Islet precursor cell (in vitro differentiated cells): ENCODE measurements at places on chromosomes 6 and 20.

GRCh38 chr6:36928547-36928918, 26.0 kb upstream of the PI16 start:
- no peak for DNase-seq

DNA sequence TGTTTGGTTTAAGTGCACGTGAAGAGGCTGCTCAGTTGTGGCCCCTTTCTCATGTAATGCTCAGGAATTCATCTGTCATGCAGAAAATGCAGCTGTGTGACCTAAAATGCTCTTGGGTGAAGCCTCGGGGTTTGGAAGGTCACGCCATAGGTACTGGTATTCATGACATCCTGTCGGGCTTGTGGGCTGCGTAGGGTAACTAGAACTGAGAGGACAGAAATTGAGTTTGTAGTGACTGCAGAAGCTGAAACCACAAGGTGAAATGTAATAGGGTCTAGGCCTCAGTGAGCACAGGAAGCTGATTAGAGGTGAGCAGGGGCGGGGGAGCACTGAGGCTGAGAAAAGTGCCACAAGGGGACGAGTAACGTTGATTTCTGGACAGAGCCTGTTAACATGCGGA, 128.8 kb downstream of the SOBP start:
- DNase-seq, result no peak

DNA sequence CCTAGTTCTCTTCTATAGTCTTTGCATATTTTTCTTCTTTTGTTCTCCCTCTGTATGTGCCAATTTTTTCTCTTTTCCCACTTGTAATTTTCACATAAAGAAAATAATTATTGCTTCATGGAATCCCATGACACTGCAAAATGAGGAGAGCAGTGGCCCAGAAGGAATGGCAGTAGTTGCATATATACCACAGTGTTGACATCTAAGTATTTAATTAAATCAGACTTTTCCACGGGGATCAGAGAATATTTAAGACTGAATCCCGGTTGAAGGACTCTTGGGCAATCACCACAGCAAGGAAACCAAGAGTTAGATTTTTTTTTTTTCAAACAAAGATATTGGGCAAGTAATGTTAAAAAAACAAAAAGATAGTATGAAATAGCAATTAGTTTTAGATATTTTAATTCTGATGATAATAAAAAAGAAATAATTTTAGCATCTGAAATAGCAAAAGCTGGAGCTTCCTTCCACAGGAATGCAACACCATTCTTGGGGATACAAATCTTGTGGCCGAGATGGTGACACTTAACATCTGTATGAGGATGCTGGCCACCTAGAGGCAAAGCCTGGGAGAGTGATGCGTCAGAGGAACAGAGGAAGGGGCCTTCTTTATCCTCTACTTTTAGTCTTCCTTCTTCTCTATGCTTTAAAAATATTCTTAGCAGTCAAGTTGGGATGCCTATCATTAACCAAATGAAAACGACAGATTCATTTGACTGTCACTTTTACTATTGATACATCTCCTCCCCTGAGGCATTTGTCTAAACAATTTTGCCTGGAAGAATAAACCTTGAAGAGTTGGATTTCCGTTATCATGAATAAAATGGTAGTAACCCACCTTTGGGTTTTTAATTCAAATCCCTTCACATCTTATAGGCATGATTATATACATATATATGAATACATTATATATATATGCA, 356.2 kb downstream of the GJA1 start:
- DNase-seq, result no peak

GRCh38 chr6:54706391-54706790, 140.2 kb upstream of the FAM83B start:
- no peak for DNase-seq

- DNase-seq, result no peak
These were observed 194.0 kb downstream of the TRIM27 start for GRCh38 chr6:28729501-28730402.

GRCh38 chr20:61520893-61521460, 268.9 kb downstream of the CDH4 start:
- peak; percentile 76 for DNase-seq

DNA sequence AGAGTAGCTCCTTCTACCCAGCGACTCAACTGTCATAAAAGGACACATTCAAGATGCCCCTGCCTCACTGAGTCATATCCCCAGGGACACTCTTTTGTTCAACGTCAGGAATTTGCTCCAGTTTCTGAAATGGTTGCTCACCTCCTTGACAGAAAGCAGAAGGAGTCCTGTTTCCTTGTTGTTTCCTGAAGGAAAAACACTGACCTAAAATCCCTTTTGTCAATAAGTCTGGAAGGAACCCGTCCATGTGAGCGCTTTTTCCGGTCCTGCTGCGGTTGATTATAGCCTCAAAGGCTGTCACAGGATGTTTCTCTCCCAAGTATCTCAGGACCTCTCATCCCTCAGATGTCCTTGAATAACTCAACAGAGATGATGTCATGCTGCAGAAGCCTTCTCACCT, 113.6 kb upstream of the PLEKHG1 start:
- peak; percentile 69 for DNase-seq

- no peak for DNase-seq
These were observed 30.7 kb downstream of the MGME1 start for GRCh38 chr20:17999566-17999965.

- no peak for DNase-seq
These were observed 336.6 kb downstream of the QKI start for GRCh38 chr6:163751032-163751525.

GRCh38 chr20:17969884-17970409, 1.1 kb downstream of the MGME1 start:
- no peak for DNase-seq

GRCh38 chr6:106112433-106112832, 26.3 kb downstream of the PRDM1 start:
- no peak for DNase-seq

GRCh38 chr6:22236626-22237414, 60.0 kb downstream of the PRL start:
- peak; percentile 68 for DNase-seq

- DNase-seq, result no peak
These were observed 49.9 kb upstream of the MLN start for GRCh38 chr6:33853736-33854135.

DNA sequence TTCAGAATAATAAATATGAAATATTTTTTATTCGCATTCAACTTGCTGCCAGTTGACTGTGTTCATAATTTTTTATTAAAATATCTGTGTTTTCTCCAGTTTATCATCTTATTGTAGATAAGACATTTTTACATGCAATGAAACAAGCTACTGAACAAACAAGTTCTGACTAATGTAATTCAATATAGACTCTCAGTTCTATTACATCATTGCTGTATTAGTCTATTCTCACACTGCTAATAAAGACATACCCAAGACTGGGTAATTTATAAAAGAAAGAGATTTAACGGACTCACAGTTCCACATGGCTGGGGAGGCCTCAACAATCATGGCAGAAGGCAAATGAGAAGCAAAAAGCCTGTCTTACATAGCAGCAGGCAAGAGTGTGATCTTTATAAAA, 1357.7 kb upstream of the CITED2 start:
- DNase-seq, result no peak

- DNase-seq, result no peak
These were observed 4.0 kb downstream of the DSP start for GRCh38 chr6:7545316-7546019.

GRCh38 chr6:121999456-122000065, 399.9 kb upstream of the HSF2 start:
- DNase-seq, result no peak

DNA sequence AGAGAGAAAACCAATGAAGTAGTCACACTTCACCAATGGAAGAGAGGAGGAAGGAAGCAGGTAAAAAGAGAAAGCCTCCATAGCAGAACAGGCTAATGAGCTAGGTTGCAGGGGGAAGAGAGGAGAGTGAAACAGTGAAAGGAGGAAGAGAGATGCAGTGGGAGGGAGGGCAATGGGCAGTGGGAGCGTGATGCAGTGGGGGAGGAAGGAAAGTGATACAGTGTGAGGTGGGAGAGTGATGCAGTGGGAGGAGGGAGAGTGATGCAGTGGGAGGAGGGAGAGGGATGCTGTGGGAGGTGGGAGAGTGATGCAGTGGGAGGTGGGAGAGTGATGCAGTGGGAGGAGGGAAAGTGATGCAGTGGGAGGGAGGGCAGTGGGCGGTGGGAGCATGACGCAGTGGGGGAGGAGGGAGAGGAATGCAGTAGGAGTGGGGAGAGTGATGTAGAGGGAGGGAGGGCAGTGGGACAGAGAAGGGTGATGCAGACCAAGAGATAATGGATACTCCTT, 29.7 kb downstream of the COL12A1 start:
- DNase-seq, result no peak

- no peak for DNase-seq
These were observed 45.4 kb upstream of the ECI2 start for GRCh38 chr6:4180652-4181255.

GRCh38 chr20:35842361-35842760, 70.5 kb downstream of the PHF20 start:
- DNase-seq, result no peak

DNA sequence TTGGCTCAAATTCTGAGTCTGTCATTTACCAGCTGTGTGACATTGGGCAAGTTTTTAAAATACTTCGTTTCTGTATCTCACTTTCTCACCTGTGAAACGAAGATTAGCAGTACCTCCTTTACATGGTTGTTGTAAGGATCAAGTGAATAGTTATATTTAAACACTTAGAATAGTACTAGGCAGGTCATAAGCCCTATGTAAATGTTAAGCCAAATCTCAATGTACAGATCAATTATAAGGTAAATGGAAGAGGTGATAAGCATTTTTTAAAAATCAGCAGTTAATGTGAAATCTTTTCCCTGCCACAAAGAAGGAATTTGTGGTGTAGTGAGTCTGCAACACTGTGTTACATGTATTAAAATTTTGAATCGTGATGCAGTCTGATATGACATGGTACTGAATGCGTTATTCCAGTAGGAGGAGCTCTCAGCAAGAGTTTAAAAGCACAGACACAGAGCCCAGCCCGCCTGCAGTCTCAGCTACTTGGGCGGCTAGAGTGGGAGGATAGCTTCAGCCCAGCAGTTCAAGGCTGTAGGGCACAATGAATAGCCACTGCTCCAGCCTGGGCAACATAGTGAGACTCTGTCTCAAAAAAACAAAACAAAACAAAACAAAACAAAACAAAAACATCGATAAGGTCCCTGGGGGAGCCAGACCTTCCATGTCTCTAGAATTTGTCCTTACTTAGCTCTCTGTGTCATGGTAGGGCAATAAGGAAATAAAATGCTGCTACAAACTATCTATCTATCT, 46.0 kb downstream of the GTF2H5 start:
- peak; percentile 84 for DNase-seq

GRCh38 chr6:48255094-48255493, 144.1 kb upstream of the PTCHD4 start:
- DNase-seq, result no peak

- peak; percentile 83 for DNase-seq
These were observed 109.3 kb downstream of the GPX5 start for GRCh38 chr6:28634761-28635546.

- DNase-seq, result peak; percentile 88
These were observed 154.1 kb downstream of the FOXA2 start for GRCh38 chr20:22430154-22430745.
